ENCODE measurements at places on chromosomes 5 and 9.

DNA sequence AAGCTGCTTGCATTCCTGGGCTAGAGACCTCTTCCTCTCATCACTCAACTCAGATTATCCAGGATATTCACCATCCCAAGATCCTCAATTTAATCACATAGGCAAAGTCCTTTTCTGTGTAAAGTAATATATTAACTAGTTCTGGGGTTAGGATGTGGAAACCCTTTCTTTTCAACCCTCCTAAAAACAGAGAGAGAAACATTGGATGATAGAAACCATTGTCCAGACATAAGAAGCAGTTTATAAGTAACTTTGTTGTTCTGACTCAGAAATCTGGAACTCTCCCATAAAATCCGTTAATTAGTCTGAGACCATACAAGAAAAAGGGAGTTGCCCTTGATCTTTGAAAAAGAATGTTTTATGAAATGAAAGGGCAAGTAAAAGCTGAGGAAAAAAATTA, 817.1 kb upstream of the CDH9 start:
- DNase-seq: no peak

GRCh38 chr9:95138474-95138873, 179.0 kb downstream of the FANCC start:
- no peak for DNase-seq

- no peak for DNase-seq
Measured at GRCh38 chr5:14081791-14082190, 61.4 kb upstream of the TRIO start.

DNA sequence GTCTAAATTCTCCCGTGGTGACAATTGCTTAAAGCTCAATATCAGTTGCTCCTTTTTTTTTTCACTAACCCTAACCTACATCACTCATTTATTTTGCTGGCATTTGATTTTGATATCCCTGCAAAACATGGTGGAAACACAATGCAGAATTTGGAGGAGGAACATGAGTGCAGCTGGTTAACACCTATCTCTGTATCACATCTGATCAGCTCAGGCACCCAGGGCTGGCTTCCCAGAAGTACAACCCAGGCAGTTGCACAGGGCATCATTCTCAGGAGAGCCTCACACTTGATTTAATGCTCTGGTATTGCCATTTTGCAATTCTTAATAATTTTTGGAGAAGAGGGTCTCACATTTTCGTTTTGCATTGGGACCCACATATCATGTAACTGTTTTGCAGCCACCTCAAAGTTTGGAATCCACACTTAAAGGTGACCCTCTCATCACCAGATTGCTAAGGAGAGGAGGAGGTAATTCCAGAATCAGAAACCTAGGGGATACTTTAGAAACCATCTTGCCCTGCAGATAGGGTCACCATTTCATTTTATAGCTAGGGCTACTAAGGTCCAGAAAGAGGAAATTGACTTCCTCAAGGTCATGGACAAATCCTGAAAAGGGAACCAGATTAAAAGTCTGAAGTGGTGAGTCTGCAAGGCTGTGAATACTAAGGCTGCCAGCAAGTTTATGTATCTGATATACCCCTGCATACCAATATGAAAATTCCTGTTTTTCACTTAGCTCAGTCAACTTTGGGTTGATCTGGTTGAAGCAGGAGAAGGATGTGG, 19.3 kb upstream of the ADAM19 start:
- DNase-seq: no peak

GRCh38 chr9:126000731-126001580, 253.8 kb downstream of the PBX3 start:
- no peak for DNase-seq

GRCh38 chr9:37957664-37957953, 53.7 kb upstream of the SLC25A51 start:
- no peak for DNase-seq

DNA sequence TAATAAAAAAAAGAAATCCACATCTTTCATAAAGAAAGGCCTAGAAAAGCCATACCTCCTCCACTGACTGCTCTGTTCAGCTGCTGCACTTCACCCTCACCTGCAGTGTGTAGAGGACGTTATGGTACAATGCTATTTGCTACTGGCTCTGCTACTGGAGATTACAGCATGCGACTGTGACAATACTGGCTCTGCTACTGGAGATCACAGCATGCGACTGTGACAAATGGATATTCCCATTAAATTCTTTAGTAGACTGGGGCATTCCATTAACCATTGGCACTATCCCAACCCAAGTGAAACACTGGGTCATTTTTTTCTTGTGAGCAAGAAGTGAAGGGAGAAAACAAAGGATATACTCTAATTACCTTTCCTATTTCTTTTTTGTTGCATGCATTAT, 1063.5 kb upstream of the DMAC1 start:
- no peak for DNase-seq

GRCh38 chr5:72159501-72159911, 52.2 kb downstream of the MAP1B start:
- no peak for DNase-seq

DNA sequence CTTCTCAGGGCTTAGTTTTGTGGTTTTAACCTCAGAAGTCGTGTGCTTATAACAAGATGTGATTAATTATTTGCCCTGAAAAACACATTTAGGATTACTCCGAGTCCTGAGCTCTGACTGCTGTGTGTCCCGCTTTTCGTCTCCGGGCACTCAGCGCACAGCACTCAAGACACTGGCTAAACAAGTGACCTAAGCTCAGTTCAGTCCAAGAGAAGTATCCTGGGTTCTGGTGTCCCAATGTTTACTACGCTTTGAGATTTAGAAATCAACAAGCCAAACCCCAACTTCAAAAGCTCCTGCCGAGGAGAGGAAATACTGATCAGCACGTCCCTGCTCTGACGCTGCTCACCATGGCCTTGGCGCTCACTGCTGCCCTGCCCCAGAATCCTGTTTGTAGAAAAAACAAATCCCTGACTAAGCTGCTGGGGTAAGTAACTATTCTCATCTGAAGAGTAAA, 53.2 kb downstream of the IPPK start:
- DNase-seq: no peak

- no peak for DNase-seq
Measured at GRCh38 chr5:53906736-53907135, 346.3 kb downstream of the NDUFS4 start.

DNA sequence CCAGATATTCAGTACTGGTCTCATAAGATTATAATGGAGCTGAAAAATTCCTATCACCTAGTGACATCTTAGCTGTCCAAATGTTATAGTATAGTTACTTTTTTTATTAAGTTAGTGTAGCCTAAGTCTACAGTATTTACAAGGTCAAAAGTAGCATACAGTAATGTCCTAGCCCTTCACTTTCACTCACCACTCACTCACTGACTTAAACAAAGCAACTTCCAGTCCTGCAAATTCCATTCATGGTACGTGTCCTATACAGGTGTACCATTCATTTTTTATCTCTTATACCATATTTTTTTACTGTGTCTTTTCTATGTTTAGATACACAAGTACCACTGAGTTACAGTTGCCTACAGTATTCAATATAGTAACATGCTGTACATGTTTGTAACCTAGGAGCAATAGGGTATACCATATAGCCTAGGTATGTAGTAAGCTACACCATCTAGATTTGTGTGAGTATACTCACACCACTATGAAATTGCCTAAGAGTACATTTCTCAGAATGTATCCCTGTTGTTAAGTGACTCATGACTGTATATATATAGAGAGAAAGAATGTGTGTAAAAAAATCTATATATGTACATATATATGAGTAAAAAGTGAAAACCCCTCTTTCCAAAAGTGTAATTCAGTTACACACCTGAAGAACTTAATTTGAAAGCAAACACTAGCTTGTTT, 234.8 kb upstream of the WWC1 start:
- no peak for DNase-seq

DNA sequence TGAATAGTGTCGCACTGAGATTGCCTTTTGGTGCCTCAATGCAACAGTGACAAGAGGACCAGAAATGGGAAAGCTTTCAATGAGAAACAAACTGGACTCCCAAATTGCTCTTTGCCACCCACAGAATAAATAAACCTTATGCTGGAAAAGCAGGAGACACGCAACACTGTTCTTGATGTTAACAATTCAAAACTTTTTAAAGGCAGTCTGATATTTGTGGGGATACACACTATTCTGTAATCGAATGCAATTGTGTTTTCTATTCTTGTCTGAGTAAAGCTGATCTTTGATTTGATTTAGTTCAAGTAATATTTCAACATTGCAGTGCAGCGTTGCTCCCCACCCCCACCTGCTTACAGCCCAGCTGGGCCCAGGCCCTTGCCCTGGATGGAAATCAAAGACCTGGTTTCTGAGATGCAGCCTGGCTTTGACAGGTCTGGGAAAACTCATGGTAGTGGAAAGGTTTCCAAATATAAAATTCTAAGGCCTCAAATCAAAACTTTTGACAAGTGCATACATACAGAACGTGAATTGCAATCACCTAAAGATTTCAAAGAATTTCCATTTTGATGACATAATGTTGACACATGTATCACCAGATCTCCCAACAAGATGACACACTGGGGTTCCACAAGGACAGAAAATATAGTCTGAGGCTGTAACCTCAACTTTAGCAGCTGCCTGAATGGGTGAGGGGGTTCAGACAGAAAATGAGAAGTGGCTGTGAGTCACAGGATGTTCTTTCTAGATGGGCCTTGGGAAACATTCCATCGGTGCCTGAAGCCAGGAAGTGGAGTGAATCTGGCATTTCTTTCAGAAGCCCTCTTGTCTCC, 55.1 kb downstream of the ABCA1 start:
- no peak for DNase-seq

DNA sequence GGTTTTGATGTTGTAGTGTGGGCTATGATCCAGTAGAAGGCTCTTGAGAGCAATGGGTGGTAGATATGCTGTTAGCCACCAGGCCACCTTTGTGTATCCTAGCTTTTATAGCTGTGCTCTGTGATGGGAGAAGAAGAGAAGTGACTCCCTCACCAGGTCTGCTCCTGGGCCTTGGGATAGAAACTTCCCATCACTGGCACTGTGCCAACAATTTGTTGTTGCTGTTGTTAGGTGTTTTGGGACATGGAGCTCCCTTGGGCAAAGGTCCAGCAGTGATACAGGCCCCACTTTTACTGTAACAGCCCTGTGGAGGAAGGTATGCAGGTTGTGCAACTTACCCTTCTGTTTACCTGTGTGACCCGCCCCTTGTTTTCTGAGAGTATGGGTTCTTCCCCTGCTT, 570.9 kb upstream of the GRIN3A start:
- DNase-seq: no peak

DNA sequence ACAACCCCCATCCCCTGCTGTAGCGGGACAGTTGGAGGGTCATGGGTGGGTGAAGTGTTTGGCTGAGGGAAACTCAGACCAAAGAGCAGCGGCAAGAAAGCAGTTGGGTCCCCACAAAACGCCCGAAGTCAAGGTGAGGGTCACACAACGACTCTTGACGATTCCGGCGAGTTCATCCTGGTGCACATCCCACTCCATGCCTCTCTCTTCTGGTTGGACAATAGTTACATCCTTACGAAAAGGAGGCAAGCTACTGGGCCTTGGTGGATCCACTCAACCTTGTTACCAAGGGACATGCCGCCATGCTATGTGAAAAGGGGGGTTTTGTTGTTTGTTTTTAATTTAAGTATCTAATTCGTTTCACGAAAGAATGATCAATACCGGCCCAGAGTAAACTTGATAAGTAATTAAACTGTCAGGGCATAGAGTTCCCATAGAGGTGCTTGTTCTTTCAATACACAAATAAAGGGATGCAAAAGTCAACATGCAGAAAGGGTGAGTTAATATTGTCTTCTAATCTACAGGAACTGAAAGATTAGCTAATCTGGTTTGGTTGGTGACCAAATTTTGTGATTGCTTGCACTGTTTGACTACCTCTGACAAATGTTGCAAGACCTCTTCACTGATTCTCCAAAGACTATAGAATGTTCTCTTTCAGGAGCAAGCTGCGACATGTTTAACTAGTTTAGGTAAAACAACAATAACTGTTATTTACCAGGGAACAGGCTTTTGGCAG, 732 bp upstream of the SMIM15 start:
- no peak for DNase-seq

- DNase-seq: no peak
Measured at GRCh38 chr9:22913518-22913917, 466.9 kb downstream of the DMRTA1 start.

DNA sequence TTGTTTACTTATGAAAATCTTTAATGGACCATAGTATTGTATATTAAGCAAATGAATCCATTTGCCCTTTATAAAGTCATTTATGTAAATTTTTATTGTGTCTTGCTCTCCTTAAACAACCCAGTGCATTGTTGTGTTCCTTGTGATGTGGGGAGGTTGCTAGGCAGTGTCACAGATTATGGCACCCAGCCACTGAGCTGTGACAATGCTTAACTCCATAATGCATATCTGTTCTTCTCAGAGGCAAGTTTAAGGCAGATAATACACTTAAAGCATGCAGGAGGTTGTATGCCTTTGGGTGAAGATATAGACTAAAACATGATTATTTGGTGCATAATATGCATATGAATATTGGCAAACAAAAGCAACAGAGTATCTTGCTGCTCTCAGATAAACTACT, 269.6 kb upstream of the RIOK2 start:
- DNase-seq: no peak

Measured in NK-92 treated with Interleukin-12 subunit alpha and Interleukin-12 subunit beta, amount 100 ng/mL, for 24 hours (cell line).